ENCODE measurements at places on chromosomes 3 and 15. TPM values are rescaled to one million over a fixed set of nuclear protein-coding genes. Genes with fewer than 3 reads are reported as not detected.

- H3K27ac ChIP-seq, result no peak overlapping the region
- DNase-seq, result no peak
- peaks cover 6% of the 10 kb centered on the region for H3K4me1 ChIP-seq
- H3K27me3 ChIP-seq, result no peaks in the 10 kb centered on the region
- no peaks in the 10 kb centered on the region for H3K36me3 ChIP-seq
- H3K4me3 ChIP-seq, result no peak overlapping the region
Observed at GRCh38 chr15:68767833-68768232, 52.9 kb downstream of the ANP32A start.

- no peak for DNase-seq
- H3K27ac ChIP-seq, result no peak overlapping the region
- no peaks in the 10 kb centered on the region for H3K4me1 ChIP-seq
- H3K36me3 ChIP-seq, result peaks cover 61% of the 10 kb centered on the region
- no peaks in the 10 kb centered on the region for H3K27me3 ChIP-seq
Observed at GRCh38 chr3:52481819-52482521, 13.2 kb upstream of the STAB1 start.

TMEM207 gene
- total RNA-seq, result not detected

SERINC4 gene
- not detected for total RNA-seq

CYP1A2 gene
- total RNA-seq, result 3.0 TPM

- H3K4me1 ChIP-seq, result no peaks in the 10 kb centered on the region
- H3K27ac ChIP-seq, result no peak overlapping the region
- DNase-seq, result no peak
- no peak overlapping the region for H3K4me3 ChIP-seq
- H3K36me3 ChIP-seq, result no peaks in the 10 kb centered on the region
Observed at GRCh38 chr3:112847692-112848091, 1.0 kb upstream of the CD200R1L start.

CHAC1 gene
- total RNA-seq, result 2.5 TPM

- H3K27me3 ChIP-seq, result no peaks in the 10 kb centered on the region
- H3K36me3 ChIP-seq, result no peaks in the 10 kb centered on the region
- no peak overlapping the region for H3K27ac ChIP-seq
- H3K4me1 ChIP-seq, result no peaks in the 10 kb centered on the region
- H3K4me3 ChIP-seq, result no peak overlapping the region
Observed at GRCh38 chr3:186530415-186530814, 13.8 kb downstream of the CRYGS start.

DNA sequence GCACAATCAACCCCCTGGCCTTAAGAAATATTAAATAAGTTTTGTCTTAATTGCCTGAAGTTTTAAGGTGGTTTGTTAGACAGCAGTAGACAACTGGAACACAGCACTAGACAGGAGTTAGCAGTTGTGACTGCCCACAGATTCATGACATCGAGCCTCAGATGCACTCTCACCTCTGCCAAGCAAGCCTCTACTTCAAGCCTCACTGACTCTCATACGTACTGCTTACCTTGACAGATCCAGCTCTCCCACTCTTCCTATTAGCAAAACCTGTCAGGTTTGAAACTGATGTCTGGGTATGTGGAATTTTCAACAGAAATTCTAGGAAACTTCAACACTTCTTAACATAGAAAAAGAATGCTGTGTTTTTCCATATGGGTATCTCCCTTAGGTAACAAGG lies 382.9 kb upstream of the DPH6 start:
- no peak overlapping the region for H3K27ac ChIP-seq
- H3K4me1 ChIP-seq, result no peaks in the 10 kb centered on the region
- H3K27me3 ChIP-seq, result no peaks in the 10 kb centered on the region
- no peaks in the 10 kb centered on the region for H3K36me3 ChIP-seq

PPP1R14D gene
- not detected for total RNA-seq

Data from thyroid gland (tissue), 4 donors.